AG04450 (cell line): ENCODE measurements at places on chromosomes 5 and 9.
A peak's percentile ranks its signal among the peaks of the same experiment; 100 is the strongest.

GRCh38 chr9:71581101-71581500 is 187.2 kb downstream of the CEMIP2 start:
- no peak for DNase-seq

- no peak for DNase-seq
Measured at GRCh38 chr5:42250-42649, 49.7 kb upstream of the PLEKHG4B start.

DNA sequence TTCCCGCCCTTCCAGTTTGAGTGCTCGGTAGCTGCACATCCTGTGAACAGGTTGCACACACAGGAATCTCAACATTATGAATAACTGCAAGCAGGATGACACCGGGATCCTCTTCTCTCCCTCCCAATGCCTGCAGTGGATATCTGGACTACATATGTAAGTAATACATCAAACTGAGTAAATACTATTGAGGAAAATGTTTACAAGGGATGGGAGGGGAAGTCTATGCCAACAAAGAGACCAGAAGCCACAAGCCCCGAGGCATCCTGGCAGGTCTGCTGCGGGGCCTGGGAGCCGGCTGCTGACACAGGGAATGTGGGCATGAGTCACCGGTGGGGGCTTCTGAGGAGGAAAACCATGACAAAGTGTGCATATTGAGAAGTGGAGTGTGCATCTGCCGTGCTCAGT is 8.6 kb upstream of the ANKRD33B start:
- peak; percentile 71 for DNase-seq

DNA sequence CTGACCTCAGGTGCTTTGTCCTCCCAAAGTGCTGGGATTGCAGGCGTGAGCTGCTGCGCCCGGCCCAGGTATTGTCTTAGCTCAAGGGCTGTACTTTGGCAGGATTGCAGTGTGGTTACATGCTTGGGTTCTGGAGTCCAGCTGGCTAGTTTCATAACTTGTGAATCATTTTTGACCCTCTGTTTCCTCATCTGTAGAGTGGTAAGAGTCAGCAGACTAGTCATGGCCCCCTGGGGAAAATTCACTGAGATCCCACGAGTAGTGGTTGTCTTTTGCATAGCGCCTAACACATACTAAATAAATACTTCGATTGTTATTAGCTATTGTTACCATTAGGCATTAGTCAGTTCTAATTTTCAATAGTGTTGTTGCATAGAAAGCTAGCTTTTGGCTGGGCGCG is 14.3 kb downstream of the PTPA start:
- DNase-seq, result no peak

GRCh38 chr9:106874031-106874430 is 11.1 kb downstream of the ZNF462 start:
- DNase-seq, result no peak

DNA sequence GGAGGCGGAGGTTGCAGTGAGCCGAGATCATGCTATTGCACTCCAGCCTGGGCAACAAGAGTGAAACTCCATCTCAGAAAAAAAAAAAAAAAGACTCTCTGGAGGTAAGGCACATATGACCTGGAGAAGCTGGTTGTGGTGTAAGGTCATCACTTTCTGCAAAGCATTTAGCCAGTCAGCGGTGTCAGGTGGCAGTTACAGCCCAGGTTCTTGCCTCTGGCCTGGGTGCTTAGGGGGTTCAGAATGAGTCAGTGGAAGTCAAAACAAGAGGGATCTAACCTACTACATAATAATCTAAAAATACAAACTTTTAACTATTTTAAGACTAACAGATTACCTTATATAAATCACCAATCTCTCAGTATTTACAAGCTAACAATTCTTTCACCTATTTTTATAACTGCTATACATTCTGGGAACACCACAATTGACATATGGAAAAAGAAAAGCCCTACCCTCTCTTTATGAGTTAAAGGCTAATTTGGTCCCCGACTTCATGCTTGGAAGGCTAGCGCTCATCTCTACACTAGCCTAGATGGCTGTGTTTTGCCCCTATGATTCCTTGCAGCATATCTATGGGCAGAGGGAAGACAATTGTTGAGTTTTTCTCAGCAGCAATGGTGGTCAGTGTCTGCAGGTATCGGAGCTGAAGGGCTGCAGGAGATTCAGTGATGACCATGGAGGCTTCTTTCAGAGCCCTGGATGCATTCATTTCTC is 29.2 kb downstream of the STOM start:
- DNase-seq, result no peak

- DNase-seq, result no peak
Measured at GRCh38 chr9:128007566-128008138, 26.9 kb upstream of the EEIG1 start.

- no peak for DNase-seq
Measured at GRCh38 chr9:89695441-89695891, 90.7 kb downstream of the GADD45G start.

DNA sequence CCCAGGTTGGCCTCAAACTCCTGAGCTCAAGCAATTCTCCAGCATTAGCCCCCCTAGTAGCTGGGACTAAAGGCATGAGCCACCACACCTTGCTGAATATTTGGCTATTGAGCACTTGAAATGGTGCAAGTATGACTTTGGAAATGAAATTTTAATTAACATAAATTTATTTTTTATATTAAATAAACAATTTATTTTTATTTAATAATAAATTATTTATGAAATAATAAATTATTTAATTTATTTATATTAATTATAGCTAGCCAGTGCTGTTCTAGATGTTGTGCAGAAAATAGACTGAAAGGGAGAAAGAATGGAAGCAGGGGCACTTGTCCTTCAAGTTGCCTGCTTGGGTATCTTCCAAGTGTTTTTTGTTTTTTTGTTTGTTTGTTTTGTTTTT is 40.0 kb upstream of the CTNNA1 start:
- DNase-seq, result no peak

DNA sequence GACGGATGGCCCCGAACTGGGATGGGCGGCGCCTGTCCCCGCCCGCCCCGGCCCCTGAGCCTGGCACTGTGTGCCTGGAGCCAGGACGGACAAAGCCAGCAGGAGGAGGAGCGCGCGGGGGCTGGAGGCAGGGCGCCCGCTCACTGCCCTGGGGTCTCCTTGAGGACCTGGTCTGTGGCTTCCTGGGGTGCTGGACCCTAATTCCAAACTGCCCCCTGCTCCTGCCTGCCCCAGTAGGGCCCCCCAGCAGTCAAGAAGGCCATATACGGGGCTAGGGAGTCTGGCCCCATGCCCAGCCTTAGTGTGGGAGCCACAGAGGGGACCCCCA is 29.2 kb upstream of the RXRA start:
- DNase-seq, result no peak

- DNase-seq, result no peak
Measured at GRCh38 chr9:106758911-106759310, 104.1 kb upstream of the ZNF462 start.

- no peak for DNase-seq
Measured at GRCh38 chr9:82152181-82152580, 163.6 kb downstream of the SPATA31D1 start.

DNA sequence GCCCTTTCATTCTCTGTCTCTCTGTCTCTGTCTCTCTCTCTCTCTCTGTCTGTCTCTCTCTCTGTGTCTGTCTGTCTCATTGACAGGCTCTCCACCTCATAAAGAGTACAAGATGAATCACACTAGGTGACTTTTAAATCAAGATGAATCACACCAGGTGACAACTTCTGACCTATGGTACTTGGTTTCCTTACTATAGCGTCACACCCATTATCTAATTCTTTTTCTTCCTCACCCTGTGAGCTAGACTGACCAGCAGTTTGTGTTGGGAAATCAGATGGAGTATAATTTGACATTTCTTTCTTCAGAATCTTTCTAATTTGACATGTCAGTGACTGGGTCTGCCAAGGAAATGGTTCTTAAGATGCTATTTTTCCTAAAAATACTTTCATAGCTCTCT is 232.9 kb downstream of the ARRDC3 start:
- no peak for DNase-seq
